ENCODE measurements at places on chromosomes 16 and 17.

DNA sequence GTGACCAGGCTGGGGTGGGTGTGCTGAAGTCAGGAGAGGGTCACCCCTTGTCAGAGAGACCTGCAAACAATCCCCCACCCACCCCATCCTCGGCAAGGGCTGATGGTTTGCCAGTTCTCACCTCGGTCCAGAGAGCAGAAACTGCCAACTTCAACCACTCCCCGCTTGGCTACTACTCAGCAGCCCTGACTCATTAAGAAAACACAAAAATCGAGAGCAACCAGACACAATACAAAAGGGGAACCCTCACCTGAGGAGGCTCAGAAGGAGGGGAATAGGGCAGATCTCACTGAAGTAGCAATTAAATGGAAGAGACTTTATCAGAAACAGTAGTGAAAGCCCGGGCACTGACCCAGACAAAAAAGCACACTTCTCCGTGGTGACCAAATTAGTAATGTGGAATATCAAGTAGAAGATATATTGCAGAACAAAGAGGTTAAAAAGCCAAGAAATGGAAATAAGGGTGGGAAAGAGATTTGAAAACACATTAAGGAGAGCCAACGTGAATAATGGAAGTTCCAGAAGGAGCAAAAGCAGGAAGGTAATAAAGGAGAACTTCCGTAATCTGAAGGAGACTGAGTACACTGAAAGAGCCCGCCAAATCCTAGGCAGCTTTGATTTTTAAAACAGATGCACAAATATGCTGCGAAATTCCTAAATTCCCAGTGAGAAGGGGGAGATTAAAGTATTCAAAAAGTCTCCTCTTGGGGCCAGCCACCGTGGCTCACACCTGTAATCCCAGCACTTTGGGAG lies 23.6 kb downstream of the CENPV start:
- DNase-seq, result no peak

GRCh38 chr17:7655541-7655840 lies 4.8 kb downstream of the ATP1B2 start:
- DNase-seq, result no peak

GRCh38 chr16:68267612-68268405 lies 3.5 kb downstream of the SLC7A6 start:
- no peak for DNase-seq

DNA sequence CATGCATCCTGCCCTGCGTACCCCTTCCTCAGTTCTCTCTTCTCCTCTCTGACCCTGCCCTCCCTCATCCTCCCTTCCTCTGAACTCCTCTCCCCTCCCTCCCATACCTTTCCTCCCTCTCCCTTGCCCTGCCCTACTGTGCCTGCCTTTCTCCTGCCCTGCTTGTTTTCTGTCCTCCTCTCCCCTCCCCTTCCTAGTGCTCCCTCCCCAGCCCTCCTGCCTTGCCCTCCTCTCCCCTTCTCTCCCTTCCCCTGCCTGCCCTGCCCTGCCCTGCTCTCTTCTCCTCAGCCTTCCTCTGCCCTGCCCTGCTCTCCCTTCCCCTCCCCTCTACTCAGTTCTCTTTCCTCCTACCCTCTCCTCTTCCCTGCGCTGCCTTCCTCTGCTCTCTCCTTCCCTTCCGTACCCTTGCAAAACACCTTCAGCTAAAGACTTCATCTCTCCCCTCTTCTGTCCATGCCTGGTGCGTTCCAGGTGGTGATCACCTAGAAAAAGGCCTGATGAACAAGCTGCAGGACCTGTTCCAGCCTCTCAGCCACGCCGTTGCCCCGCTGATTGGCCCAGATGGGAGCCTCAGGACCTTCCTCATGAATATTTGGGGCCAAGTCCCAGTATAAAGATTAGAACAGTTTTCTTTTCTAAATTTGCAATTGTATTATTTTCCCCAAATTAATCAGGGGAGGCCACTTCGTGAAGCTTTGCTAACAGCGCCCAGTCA lies 290.5 kb downstream of the CPPED1 start:
- no peak for DNase-seq

- no peak for DNase-seq
Measured at GRCh38 chr16:66205287-66206231, 160.9 kb upstream of the CDH5 start.

GRCh38 chr17:15273141-15273793 lies 8.1 kb upstream of the PMP22 start:
- DNase-seq, result no peak

- DNase-seq, result peak; percentile 65
Measured at GRCh38 chr17:44308320-44308818, at the start of gene RUNDC3A. RUNDC3A (plus strand) TSS chr17:44308601; CDS start chr17:44308833, 232 bp downstream.

DNA sequence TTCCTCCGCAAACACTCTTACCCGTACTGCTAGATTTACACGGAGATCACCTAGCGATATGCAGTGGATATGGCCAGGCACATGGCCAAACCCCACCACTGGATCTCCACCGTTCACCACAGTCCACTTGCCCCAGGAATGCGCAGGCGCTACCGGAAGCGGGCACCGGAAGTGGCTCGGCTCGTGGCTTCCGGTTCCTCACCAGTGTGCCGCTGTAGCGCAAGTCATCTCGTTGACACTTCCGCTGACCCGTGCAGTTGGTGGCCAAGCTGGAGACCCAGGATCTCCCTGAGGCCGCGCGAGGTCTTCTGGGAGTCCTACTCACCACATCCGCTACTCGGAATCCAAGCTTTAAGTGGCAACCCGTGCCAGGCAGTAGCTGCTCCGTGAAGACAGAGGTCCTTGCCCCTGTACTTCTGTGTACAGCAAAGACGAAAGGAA lies 11.5 kb downstream of the ZNF597 start:
- no peak for DNase-seq

DNA sequence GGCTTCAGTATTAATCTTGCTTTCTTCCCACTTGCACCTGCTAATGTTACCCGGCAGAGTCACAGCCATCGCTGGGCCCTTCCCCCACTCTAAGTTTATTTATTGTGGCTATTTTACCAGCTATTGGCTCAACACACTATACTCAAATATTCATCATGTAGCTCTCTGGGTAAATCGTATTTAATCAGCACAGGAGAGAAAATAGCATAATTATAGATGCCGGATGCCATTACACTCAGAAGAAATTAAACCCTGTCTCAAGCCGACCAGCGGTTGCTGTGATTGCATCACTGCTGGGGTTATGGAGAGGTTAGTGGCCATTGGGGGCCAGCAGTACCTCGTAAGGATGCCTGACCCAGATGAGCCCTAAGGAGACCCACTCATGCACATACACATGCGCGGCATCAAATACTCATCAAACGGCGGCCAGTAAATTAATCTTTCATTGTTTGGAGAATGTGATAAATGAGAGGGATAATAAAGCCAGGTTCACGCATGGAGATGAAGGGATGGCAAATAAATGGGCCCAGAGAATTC lies 269.5 kb upstream of the ZFHX3 start:
- DNase-seq, result no peak

DNA sequence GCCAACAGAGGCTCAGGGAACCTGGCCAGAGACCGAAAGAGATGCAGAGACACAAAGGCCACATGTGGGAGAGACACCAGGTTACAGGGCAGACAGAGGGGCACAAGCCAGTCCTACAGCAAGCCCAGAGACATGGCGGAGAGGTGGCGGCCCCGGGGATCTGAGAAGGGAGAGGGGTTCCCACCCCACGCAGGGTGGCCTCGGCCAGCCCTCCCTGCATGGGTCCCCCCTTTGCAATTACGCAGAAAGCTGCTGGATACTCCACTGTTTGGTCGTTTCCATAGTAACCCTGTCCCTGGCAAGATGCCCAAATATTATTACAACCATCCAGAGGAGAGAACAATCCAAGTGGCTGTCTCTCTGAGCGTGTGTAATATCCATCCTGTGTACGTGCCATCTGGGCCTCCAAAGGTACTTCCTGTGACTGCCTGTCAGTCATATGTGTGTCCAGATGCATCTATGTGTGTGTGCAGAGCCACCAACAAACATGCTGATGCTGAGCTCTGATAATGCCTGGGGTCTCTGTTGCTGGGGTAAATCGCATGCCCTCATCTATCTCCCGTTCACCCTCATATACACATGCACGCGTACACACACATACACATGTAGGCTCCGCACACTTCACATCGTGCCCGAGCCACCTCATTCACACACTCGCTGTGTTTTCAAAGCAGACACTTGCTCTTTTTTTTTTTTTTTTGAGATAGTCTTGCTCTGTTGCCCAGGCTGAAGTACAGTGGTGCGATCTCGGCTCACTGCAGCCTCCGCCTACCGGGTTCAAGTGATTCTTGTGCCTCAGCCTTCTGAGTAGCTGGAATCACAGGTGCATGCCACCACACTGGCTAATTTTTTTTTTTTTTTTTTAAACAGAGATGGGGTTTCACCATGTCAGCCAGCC lies 5.5 kb downstream of the PCGF2 start:
- no peak for DNase-seq

DNA sequence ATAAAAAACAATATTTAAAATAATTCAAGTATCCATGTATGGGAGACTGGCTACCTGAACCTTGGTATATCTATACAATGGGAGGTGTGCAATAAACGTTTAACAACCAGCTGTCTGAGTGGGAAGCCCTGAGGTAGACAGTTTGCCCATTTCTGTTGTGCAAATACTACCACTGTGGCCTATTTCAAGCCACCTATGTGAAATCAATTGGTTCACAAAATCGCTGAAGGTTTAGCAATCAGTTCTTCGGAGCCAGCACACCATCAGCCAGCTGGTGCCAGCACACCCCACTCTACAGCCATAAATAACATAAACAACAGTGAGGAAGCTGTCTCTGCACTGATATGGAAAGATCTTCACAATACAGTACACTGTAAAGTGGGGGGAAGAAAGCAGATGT lies 46.7 kb upstream of the KDM8 start:
- no peak for DNase-seq

GRCh38 chr16:66975302-66975893 lies 13.0 kb upstream of the CES4A start:
- no peak for DNase-seq

DNA sequence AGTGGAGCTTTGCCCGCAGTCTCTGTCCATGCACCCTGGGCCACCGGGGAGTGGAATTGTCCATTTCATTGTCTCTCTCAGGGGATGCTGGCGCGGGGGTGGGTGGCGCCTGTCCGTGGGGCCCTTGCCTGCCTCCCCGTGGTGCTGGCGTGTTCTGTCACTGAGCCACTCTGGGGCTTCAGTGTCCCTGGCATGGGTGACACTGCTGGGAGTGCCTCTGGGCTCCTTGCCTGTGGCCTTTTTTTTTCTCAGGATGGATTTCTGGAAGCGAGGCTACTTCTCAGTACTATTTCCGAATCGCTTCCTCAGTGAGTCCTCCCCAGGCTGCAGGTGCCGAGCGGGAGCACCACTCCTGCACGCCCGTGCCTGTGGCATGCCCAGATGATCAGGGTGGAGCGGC lies 55.0 kb downstream of the PDPK1 start:
- no peak for DNase-seq

DNA sequence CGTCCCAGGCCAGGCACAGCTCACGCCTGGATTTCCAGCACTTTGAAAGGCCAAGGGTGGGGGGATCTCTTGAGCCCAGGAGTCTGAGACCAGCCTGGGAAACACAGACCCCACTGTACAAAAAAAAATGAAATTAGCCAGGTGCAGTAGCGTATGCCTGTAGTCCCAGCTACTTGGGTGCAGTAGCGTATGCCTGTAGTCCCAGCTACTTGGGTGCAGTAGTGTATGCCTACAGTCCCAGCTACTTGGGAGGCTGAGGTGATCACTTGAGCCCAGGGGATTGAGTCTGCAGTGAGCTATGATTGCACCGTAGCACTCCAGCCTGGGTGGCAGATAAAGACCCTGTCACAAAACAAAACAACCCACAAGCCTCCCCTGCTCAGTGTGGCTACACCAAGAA lies 27.0 kb upstream of the SLC25A19 start:
- no peak for DNase-seq

GRCh38 chr16:12507366-12507765 lies 296.3 kb downstream of the CPPED1 start:
- no peak for DNase-seq

GRCh38 chr16:30407804-30408534 lies 563 bp downstream of the ZNF771 start:
- no peak for DNase-seq

DNA sequence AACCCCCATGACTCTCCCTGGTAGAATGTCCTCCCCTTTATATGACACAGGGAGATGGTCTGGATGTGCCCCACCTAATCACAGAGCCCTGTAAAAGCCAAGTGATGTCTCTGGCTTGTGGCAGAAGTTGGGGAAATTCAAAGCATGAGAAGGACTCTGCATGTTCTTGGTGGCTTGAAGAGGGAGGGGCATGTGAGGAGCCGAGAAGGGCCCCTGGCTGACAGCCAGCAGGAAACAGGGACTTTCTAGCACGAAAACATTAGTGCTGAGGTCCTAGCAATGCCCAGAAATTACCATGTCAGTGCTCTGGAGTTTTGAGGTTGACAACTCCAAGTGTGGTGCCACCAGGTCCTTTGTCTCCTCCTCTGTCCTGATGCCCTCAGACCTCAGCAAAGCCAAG lies 75.9 kb downstream of the USP22 start:
- no peak for DNase-seq

DNA sequence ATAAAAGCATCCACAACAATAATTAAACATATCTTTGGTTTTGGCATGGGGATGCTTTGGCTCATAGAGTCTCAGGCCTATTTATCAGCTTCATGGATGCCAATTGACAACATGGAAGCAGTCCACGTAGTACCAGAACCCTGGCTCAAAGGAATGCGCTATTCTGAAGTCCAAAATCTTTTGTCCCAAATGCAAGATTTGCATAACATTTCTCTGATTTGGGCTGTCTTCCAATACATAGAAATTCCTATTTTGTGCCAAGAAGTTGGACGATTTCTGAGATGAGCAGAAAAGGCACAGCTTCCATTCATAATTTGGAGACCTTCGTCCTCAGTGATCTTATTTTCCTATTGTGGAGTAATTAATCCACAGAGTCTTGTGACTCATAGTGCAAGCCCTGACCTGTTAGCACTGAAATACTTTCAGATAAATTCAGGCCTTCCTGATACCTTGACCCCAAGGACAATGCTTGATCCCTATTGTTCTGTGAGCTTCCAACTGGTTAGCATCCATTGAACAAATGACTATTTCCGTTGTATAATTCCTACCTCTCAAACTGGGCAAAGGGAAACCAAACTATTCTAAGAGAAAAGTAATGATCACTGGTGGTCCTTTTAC lies 78.4 kb upstream of the CDH11 start:
- no peak for DNase-seq

GRCh38 chr16:31529108-31529936 lies 1.6 kb downstream of the AHSP start:
- no peak for DNase-seq

DNA sequence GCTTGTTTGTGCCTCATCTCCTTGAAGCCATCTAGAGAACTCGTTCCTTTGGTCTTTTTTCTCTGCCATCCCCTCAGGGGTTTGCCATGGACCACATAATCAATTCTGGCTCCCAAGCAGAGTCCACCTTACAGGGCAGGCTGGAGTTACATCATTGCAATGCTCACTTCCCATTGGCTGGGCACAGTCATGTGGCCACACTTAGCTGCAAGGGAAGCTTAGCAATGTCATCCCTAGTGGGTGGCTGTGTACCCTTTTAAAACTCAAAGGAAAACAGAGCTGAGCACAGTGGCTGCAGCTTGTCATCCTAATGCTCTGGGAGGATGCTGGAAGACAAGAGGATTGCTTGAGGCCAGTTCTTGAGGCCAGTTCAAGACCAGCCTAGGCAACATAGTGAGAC lies 41.9 kb upstream of the POLR3E start:
- DNase-seq, result no peak

All from HAP-1 (cell line).